ENCODE measurements at places on chromosomes 6 and 20.

GRCh38 chr20:9597547-9597946 is 83.2 kb downstream of the LAMP5 start:
- no peak for DNase-seq

- DNase-seq = no peak
These were observed 332.7 kb downstream of the CENPW start for GRCh38 chr6:126672649-126673048.

DNA sequence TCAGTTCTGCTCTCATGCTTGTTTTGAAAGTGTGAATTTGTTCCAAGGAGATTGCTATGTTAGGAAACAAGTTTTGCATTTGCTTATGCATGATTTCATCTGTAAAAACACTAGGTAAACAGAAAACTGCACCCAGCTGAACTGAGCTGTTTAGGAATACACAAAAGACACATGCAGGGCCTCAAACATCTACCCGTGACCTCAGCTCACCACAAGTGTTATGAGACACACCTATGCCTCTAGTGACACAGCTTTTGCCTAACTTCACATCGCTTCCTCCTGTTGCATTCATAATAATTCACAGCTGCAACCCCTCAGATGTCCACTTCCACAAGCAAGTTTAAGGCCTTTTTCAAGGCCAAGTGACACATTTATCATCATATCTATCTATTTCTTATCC is 98.0 kb upstream of the SLC24A3 start:
- no peak for DNase-seq

DNA sequence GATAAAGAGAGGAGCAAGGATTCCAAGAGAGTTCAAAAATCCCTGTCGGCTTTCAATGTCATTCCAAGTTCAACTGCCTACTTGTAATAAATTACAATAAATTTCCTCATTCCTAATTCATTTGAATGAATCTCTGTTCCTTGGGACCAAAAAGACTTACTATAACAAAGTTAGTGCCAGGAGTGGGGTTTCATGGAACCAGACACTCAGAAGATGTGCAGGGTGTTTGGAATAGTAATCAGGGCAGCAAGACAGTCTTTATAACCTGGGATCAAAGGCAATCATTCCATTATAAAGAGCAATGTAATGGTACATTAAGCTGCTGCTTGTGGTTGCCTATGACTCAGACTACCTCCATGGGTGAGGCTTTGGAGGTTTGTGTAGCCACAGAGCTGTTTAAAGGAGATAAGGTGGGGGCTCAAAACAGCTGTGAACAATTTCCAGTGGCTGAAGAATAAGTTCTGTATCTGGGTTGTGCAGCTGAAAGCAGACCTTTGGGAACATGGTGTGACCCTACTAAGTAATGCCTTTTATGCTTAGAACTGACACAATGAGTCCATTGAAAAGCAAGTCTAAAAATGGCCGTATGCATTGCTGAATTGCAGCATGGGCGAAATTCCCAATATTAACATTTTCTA is 159.9 kb downstream of the LINC00237 start:
- no peak for DNase-seq

GRCh38 chr6:113626475-113626874 is 230.7 kb upstream of the MARCKS start:
- no peak for DNase-seq

GRCh38 chr20:15342991-15343523 is 1005.6 kb upstream of the FLRT3 start:
- no peak for DNase-seq

GRCh38 chr6:1116149-1116548 is 195.7 kb upstream of the FOXQ1 start:
- no peak for DNase-seq

- DNase-seq = no peak
These were observed 232.9 kb downstream of the SAMD5 start for GRCh38 chr6:147741389-147741788.

DNA sequence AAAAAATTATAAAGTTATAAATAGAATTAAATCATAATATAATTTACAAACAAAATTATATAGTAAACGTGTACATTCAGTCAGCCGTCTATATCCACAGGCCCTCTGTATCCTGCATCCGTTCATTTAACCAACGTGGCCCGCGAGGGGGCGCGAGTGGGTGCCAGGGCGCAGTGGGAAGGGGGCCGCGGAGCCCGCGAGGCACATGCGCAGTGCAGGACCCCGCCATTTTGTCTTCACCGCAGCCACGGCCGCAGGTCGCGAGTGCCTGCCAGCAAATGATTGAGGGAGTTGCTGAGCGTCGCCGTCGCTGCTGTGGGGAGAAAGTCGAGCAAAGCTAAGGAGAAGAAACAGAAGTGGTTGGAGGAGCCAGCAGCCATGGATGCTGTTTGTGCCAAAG is 53.4 kb upstream of the ECI2 start:
- no peak for DNase-seq

DNA sequence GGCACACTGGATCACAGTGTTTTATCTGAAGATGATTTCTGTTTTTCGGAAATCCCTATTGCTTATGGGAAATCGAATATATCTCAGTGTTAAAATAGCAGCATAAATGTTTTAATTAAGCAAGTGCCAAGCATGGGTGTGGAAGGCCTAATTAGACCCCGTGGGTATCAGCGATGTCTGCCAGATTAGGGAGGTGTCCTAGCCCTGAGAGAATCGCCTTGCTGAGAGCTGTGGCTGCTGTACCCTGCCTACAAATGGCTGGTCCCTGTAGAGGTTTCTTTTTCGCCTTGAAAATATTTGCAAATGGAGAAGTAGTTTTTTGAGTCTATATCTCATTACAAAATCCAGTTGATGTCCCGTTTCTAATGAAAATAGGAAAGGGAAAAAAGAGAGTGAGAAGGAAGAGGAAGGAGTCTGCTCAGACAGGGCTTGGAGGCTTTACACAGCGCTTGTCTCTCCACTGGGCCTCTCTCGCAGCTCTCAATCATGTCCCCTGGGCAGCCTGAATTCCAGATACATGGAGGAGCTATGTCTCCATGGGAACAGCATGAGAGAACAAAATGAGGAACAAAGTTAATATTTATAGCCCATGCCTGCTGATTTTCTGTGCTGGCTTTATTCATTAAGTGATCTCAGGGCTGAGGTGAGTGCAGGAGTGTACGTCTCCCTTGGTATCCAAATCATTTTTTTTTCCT is 35.2 kb upstream of the BCLAF1 start:
- no peak for DNase-seq

DNA sequence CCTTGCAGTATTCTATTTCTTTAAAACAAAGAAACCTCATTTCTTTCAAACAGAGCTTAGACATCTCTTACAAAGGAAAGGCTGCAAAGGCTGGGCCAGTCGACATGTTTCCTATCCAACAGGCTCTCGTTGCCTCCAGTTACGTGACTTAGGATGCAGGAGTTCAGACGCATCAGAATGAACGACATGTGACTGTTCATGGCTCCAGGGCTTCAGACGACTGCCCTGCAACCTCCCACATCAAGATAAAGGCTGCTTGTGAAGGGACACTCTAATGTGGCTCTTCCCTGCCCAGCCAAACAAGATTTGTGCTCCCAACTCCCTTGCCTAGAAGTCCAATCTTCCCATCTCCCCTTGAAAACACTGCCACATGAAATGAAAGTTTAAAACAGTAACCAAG is 14.3 kb upstream of the NEDD9 start:
- DNase-seq = no peak

GRCh38 chr6:162251257-162251656 is 476.3 kb downstream of the PRKN start:
- DNase-seq = no peak

DNA sequence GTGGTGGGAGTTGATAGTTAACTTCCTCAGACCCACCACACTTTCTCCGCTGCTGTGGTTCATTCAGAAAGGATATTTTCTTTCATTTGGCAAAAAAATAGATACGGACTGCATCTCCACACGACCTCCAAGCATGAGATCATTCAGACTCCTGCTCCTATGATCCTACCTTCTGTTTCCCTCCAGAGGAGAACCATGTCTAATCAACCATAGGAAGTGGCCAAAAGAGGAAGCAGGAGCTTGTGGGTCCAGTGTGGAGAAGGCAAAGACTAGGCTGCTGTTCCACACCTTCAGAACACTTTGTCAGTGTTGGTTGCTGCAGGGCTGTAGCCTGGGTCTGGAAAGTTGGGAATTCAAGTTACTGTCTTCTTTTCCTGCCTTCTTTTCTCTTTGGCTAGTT is 10.6 kb upstream of the KIF13A start:
- no peak for DNase-seq

DNA sequence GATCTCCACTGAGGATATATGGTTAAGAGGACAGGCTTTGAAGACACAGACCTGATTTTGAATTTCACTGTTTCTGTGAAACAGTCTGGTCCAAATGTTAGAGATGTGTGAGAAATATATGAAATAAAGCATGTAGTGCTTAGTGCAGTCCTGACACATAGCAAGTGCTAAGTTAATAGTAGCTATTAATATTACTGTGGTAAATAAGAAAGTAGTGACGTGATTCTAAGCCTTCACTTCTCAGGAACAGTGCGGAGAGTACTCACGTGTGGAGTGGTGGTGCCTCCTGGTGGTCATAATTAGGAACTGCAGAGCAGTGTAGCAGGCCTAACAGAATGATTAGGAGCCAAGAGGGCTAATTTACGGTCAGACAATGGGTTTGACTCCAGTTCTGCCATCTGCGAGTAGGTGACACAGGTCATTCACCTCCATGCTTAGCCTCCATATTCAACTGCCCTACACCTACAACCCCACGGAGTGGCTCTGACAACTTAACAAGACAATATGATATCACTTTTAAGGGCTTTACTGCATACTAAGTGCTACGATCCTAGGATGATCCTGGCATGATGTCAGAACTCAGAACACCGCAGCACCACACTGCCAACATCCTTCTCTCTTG is 106.2 kb downstream of the JPH2 start:
- DNase-seq = peak; percentile 73

- DNase-seq = no peak
These were observed 99.8 kb downstream of the TFAP2A start for GRCh38 chr6:10315034-10315433.

DNA sequence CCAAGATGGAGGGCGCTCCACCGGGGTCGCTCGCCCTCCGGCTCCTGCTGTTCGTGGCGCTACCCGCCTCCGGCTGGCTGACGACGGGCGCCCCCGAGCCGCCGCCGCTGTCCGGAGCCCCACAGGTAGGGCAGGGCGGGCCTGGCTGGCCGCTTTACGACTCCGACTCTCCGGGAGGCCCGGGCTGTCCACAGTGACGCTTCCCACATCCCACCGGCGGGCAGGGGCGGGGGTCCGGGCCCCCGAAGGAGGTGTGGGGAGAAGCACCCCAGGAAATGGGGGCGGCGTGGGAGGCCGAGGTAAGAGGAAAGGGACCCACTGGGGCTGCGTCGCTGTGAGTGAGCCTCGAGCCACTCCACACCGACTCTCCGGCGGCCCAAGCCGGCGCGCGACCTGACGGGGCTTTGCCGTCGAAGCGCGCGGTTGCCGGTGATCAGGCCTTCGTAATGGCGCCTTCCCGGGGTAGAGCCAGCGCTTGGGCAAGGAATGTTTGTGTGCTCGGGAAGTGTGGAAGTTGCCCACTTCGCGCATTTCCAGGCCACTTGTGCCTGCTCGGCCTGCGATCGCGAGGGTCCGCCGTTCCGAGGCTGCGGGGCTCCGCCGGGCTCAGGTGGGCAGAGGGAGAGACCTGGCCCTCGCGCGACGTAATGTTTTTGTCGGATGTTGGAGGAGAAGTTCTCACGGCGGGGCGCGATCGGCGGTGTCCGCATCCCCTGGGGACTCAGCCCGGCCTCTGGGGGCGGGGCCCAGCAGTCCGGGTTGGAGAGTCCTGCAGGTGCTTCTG is 427 bp downstream of the GINM1 start:
- DNase-seq = peak; percentile 58
